ENCODE measurements at places on chromosomes 6 and 20. TPM values are rescaled to one million over a fixed set of nuclear protein-coding genes. Genes with fewer than 3 reads are reported as not detected.

- no peak overlapping the region for H3K4me3 ChIP-seq
- DNase-seq = no peak
- H3K27me3 ChIP-seq = no peaks in the 10 kb centered on the region
Observed at GRCh38 chr20:23111307-23111943, 25.3 kb upstream of the CD93 start.

DNA sequence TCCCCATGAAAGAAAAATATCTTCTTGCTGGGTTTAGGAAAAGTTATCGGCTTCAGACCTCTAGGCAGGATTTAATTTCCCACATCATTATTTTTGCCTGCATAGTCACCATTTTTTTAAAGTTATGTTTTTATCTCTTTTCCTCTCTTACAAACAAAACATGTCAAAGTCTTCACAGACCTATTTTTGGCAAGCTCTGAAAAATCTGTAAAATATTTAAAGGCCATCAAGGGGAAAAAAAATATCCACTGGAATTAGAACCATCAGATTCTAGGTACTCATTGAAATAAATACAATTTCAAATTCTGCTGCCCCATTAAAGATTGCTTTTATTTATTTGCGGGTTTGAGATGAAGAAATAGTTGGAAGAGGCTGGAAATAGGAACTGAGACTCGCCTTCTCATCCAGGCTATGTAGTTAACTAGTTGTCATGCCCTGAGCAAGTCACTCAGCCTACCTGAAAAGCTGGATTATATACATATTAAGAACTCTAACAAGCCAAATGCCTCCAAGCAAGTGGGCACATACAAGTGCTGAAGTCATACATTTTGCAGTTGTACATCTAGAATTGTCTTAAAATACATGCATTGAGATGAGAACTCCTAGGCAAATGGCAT, 101.7 kb upstream of the SASH1 start:
- H3K36me3 ChIP-seq = no peaks in the 10 kb centered on the region
- H3K4me3 ChIP-seq = no peak overlapping the region
- H3K4me1 ChIP-seq = peaks cover 18% of the 10 kb centered on the region
- no peak overlapping the region for H3K27ac ChIP-seq

DNA sequence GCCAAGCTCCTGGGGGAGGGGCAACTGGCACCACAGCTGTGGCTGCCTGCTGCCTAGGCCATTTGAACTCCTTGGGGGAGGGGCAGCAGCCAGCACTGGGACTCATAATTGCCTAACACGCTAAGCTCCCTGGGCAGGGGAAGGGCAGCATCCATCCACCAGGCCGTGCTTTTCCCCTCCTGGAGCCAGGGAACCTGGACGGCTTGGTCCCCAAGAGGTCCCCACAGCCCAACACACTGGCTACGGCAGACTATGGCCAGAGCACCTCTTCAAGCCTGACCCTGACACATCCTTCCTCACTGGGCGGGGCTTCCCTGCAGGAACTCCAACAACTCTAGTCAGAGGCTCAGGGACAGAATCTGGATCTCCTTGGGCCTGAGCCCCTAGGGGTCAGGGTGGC, 269.4 kb downstream of the RNF144B start:
- no peak overlapping the region for H3K27ac ChIP-seq
- DNase-seq = no peak
- no peak overlapping the region for H3K4me3 ChIP-seq
- no peaks in the 10 kb centered on the region for H3K36me3 ChIP-seq
- H3K4me1 ChIP-seq = no peaks in the 10 kb centered on the region

- DNase-seq = no peak
- no peak overlapping the region for H3K4me3 ChIP-seq
- H3K27ac ChIP-seq = no peak overlapping the region
- H3K27me3 ChIP-seq = no peaks in the 10 kb centered on the region
- peaks cover 11% of the 10 kb centered on the region for H3K4me1 ChIP-seq
Observed at GRCh38 chr6:158831571-158831970, 12.4 kb upstream of the EZR start.

DNA sequence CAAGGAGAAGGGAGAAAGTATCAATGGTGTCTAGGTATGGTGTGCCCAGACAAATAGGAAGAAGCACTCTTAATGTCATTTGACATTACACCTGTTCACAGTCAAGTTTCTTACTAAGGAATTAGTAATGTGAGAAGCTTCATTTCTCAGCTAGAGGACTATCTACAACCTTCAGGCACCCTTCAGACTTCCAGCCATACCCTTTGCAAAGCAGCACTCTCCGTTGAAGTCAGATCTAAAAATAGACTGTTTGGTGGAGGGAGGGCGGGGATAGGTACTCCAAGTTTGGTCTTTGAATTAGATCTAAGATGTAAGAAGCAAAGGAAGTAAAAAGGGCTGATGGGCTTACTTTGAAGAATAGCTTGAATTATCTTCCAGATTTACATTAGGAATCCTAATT, 311.1 kb downstream of the SLC35F1 start:
- H3K4me3 ChIP-seq = no peak overlapping the region
- no peak for DNase-seq
- H3K27ac ChIP-seq = no peak overlapping the region
- no peaks in the 10 kb centered on the region for H3K27me3 ChIP-seq
- H3K36me3 ChIP-seq = no peaks in the 10 kb centered on the region
- H3K4me1 ChIP-seq = 0 out of 2 replicates have a peak, but pooled peaks cover 4% of the 10 kb centered on the region

- H3K4me3 ChIP-seq = no peak overlapping the region
- H3K27me3 ChIP-seq = peaks cover 84% of the 10 kb centered on the region
- H3K4me1 ChIP-seq = peaks cover 33% of the 10 kb centered on the region
- DNase-seq = no peak
- no peaks in the 10 kb centered on the region for H3K36me3 ChIP-seq
- H3K27ac ChIP-seq = no peak overlapping the region
Observed at GRCh38 chr6:165984729-165985275, 182.8 kb downstream of the TBXT start.

- no peak overlapping the region for H3K27ac ChIP-seq
- H3K36me3 ChIP-seq = no peaks in the 10 kb centered on the region
- H3K4me3 ChIP-seq = no peak overlapping the region
Observed at GRCh38 chr6:4814987-4815386, 38.8 kb downstream of the CDYL start.

The GPLD1 gene
- 15.3 TPM for total RNA-seq

The RCAN2 gene
- total RNA-seq = 6.3 TPM

GRCh38 chr6:161273274-161273751, 548 bp downstream of the AGPAT4 start:
- H3K27ac ChIP-seq = peak overlapping the region; percentile 92
- H3K36me3 ChIP-seq = no peaks in the 10 kb centered on the region
- H3K4me1 ChIP-seq = peaks cover 31% of the 10 kb centered on the region
- no peaks in the 10 kb centered on the region for H3K27me3 ChIP-seq
- DNase-seq = peak; percentile 86

The NHLRC1 gene
- total RNA-seq = 1.0 TPM

The NFKBIL1 gene
- total RNA-seq = 12.3 TPM

Measured in GM23338 (cell line).